ENCODE measurements at places on chromosomes 4 and X.

DNA sequence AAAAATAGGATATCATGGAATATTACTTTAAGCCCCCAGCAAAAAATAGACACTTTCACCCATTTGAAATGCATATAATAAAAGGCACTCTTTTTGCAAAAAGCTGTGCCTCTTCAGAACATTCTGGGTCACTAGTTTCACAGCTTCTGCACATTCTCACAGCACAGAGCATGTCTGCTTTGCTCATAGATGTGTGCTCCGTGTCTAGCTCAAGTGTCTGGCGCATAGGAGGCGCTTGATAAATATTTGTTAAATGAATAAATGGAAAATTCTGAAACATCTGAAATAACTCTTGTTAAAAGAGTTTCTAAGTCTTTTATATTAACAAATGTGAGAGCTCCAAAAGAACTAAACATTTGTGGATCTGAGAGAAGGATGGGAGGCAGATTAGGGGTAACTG lies 275.2 kb downstream of the PTTG2 start:
- no peak for DNase-seq

- no peak for DNase-seq
Observed at GRCh38 chrX:71217298-71217697, 5.7 kb upstream of the GJB1 start.

- DNase-seq, result no peak
Observed at GRCh38 chrX:30798810-30799209, 90.2 kb downstream of the TAB3 start.

GRCh38 chr4:101292214-101292613 lies 55.1 kb downstream of the PPP3CA start:
- DNase-seq, result no peak

DNA sequence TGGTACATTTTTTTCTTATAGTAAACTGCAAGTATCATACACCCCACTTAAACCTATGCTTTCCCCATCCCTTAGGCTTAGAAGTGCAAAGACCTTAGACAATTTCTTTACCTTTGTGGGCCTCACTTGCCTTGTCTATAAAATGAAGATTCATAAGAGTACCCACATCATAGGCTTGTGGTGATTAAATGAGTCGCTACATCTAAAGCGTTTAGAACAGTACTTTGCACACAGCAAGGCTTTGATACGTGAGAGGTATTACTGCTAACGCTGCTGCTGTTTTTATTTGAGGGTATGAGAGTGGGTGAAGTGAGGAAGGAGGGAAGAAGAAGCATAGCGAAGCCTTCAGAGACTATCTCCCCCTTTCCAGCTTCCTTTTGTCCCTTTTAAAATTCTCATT lies 87.8 kb upstream of the RPS6KA3 start:
- no peak for DNase-seq

- DNase-seq, result no peak
Observed at GRCh38 chr4:20640989-20641388, 59.3 kb upstream of the PACRGL start.
